ENCODE measurements at places on chromosomes 5 and 9.

GRCh38 chr5:165375201-165375600, 1869.8 kb downstream of the MAT2B start:
- no peaks in the 10 kb centered on the region for H3K27me3 ChIP-seq
- H3K27ac ChIP-seq: no peak overlapping the region
- no peaks in the 10 kb centered on the region for H3K36me3 ChIP-seq
- H3K4me1 ChIP-seq: no peaks in the 10 kb centered on the region

DNA sequence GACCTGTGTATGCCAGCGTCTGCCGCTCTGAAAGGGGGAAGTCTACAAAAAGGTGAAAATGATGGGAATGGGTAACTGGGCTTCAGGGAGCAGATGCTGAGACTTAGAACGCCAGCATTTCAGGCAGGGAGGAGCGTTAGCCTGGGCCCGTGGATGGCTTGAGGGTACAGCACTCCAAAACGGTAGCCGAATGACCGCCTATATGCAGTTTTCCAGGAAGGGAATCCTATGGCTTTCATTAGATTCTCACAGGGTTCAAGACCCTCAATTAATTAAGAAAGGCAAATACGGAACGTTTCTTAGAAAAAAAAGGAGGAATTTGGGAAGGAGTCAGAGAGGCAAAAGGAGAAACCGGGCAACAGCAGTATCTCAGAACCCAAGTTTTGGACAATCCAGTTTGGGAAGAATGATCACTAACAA, 639 bp downstream of the AMACR start:
- H3K27ac ChIP-seq: peak overlapping the region; percentile 84
- H3K4me3 ChIP-seq: peak overlapping the region; percentile 96
- H3K27me3 ChIP-seq: no peaks in the 10 kb centered on the region
- DNase-seq: no peak
- peaks cover 12% of the 10 kb centered on the region for H3K36me3 ChIP-seq

DNA sequence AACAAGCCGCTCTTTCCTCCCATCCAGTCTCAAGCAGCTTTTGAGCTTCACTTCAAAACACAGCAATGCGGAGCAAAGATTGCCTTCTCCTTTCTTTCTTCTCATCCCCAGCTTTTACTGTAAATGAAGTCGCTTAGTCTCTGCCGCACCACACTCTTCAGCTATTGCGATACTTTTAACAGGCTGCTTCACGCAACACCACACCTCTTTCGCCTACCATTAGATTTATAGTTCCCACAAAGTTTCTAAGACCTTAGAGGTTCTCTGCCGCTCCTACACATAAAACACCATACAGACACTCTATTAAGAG, 711 bp downstream of the PGGT1B start:
- no peak for DNase-seq
- peak overlapping the region; percentile 85 for H3K27ac ChIP-seq
- H3K4me1 ChIP-seq: peaks cover 33% of the 10 kb centered on the region
- no peaks in the 10 kb centered on the region for H3K27me3 ChIP-seq
- peak overlapping the region; percentile 95 for H3K4me3 ChIP-seq

GRCh38 chr5:139584137-139584536, 23.0 kb downstream of the UBE2D2 start:
- H3K27ac ChIP-seq: no peak overlapping the region
- H3K4me1 ChIP-seq: peaks cover 25% of the 10 kb centered on the region
- peaks cover 9% of the 10 kb centered on the region for H3K36me3 ChIP-seq
- H3K4me3 ChIP-seq: no peak overlapping the region
- DNase-seq: no peak

DNA sequence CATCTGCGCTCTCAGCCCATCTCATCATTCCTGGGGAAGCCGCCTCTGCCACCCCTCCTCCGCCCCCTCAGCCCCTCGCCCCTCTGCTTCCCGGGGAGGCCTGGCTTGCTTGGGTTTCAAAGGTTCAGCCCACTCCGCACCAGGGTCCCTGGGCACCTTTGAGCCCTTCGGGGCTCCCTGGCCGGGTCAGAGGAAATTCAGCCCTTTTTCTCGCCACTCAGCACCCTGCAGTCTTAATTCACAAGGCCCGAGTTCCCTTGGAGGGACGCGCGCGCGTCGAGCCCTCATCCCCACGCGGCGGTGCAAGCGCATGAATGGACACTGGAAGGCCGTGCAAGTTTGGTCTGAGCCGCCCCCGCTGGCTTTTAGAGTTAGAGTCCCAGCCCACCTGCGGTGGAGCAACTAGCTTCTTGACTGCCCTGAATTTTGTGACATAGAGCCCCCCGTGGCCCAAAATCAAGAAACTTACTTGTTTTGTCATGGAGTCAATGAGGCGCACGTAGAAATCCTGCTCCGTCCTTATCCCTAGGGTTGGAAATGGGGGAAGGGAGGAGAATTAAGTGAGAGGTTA, 4.5 kb downstream of the EBF1 start:
- no peaks in the 10 kb centered on the region for H3K27me3 ChIP-seq
- DNase-seq: no peak
- peaks cover 43% of the 10 kb centered on the region for H3K4me1 ChIP-seq
- peak overlapping the region; percentile 83 for H3K27ac ChIP-seq
- peak overlapping the region; percentile 95 for H3K4me3 ChIP-seq

- H3K4me1 ChIP-seq: no peaks in the 10 kb centered on the region
- H3K27ac ChIP-seq: no peak overlapping the region
- H3K4me3 ChIP-seq: no peak overlapping the region
- no peak for DNase-seq
Observed at GRCh38 chr5:72063219-72063819, 44.0 kb upstream of the MAP1B start.

DNA sequence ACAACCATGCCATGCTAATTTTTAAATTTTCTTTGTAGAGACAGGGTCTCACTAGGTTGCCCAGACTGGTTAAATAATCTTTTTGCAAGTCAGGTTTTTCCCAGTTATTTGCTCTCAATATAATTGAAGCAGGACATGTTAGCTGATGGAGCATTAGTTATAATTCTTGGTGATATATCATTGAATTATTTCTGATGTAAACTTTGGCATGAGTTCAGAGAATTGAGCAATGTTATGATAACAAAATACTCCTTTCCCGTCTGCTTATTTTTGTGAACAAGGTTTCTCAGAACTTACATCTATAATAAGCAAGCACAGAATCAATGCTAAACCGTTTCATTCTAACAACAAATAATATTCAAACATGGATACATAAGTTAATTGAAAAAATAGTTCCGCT, 37.8 kb downstream of the BHMT start:
- no peak overlapping the region for H3K4me3 ChIP-seq
- no peaks in the 10 kb centered on the region for H3K36me3 ChIP-seq
- H3K27ac ChIP-seq: no peak overlapping the region
- DNase-seq: no peak

DNA sequence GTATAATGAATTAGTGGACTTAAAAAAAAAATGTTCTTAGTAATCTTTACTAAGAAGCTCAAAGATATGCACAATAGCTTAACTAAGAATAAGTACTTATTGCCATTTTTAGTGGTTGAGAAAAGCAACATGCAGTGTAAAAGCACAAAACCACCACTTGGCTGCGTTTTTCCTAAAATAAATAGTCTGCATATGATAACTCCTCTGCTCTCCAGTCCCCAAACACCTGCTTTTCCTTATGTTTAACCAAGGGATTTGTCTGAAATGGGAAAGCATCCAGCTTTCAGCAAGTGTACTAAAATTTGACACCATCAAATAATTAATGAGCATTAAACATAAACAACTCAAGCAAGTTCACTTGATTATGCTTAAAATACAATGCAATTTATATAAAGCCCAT, 41.4 kb downstream of the PSIP1 start:
- peaks cover 29% of the 10 kb centered on the region for H3K36me3 ChIP-seq
- H3K4me1 ChIP-seq: peaks cover 2% of the 10 kb centered on the region
- DNase-seq: no peak
- no peaks in the 10 kb centered on the region for H3K27me3 ChIP-seq

DNA sequence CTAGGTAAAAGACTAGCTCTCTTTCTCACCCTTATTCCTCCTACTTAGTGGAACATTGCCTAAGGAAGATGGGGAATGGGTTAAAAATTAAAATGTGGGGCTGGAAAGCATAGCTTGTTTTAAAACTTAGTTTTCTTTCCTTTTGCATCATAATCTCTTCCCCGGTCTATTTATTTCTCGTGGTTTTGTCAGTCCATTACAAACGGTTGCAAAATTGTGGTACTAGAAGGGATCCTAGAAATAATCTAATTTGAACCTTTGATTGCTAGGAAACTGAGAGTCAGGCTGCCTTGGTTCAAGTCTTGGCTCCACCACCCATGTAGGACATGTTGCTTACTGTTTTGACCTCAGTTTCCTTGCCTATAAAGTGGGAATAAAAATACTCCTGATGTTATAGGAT, 1.3 kb downstream of the IL31RA start:
- no peak overlapping the region for H3K27ac ChIP-seq
- no peaks in the 10 kb centered on the region for H3K4me1 ChIP-seq
- no peaks in the 10 kb centered on the region for H3K36me3 ChIP-seq
- H3K27me3 ChIP-seq: peaks cover 17% of the 10 kb centered on the region

DNA sequence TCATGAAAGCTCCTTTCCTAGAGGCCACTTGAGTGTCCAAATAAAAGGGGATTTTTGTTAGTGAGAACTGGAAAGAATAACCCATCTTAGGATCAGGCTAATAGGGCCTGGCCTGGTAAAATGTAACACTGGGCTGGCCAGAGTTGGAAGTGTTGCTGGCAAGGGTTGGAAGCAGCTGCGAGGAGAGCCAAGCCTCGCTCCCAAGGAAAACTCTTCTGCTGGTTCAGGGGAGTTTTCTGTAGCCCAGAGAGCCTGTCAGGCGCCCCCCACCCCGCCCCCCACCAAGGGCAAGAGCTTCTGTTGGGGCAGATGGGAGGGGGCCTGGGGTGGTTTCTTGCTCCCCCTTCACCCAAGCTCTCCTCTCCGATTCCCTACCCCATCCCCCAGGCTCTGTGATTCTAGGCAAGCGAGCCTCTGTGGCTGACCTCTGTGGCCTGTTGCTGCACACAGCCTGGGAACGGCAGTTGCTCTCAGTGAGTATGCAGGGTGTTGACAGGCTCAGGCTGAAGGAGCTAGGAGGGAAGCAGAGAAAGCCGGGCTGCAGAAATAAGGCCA, 547.8 kb downstream of the CCDC171 start:
- no peak for DNase-seq
- no peaks in the 10 kb centered on the region for H3K36me3 ChIP-seq
- no peaks in the 10 kb centered on the region for H3K4me1 ChIP-seq
- no peak overlapping the region for H3K4me3 ChIP-seq
- H3K27me3 ChIP-seq: no peaks in the 10 kb centered on the region

- no peaks in the 10 kb centered on the region for H3K27me3 ChIP-seq
- H3K36me3 ChIP-seq: no peaks in the 10 kb centered on the region
- DNase-seq: no peak
Observed at GRCh38 chr5:143642791-143643190, 169.2 kb upstream of the HMHB1 start.

DNA sequence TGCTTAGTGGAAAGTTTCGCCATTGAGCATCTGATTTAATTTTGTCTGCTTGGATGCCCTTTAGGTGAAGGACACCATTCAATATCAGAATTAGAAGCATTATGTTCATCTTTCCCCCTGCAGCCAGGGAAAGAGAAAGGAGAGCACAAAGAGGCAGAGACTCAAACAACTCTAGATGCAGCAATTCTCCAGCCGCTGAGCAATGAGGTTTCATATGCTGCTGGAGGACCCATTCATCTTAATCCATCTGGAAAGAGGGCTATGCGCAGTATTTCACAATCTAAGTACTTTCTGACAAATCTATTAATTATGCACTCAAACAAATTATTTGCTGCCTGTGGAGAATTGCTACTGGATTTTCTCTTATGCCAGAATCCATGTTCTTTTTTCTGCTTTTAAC, 527.0 kb upstream of the TUSC1 start:
- no peak overlapping the region for H3K27ac ChIP-seq
- no peak for DNase-seq
- H3K27me3 ChIP-seq: no peaks in the 10 kb centered on the region
- H3K4me3 ChIP-seq: no peak overlapping the region

DNA sequence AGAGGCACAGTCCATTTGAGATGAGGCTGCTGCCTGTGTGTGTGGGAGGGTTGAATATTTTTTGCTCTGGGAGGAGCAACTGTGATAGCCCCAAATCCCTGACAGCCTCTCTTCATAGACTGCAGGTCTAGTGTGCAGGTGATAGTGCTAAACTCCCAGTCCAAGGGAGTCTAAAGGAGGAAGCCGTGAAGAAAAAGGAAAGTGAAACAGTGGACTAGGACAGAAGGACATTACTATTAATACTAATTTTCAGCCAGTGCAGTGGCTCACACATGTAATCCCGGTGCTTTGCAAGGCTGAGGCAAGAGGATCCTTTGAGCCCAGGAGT, 295.0 kb downstream of the PDE4D start:
- DNase-seq: no peak
- H3K4me3 ChIP-seq: peak overlapping the region; percentile 56
- H3K27me3 ChIP-seq: no peaks in the 10 kb centered on the region
- H3K4me1 ChIP-seq: peaks cover 22% of the 10 kb centered on the region

DNA sequence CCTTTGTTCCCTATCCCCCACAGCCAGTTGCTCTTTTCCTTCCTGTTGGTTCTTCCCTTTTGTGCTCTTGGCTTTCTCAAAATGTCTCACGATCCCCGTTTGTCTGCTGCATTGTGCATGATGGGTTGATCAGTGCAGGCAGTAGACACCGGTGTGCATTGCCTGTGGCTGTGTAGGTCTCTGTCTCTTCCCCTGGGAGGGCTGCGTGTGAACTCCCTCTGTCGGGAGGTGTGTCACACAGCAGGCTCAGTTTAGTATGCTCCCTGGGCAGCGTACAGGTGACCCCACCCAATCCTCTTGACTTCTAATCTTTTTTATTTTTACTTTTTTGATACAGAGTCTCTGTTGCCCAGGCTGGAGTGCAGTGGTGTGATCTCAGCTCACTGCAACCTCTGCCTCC, 265.3 kb downstream of the FSTL4 start:
- H3K27ac ChIP-seq: no peak overlapping the region
- DNase-seq: no peak
- H3K4me3 ChIP-seq: no peak overlapping the region
- H3K36me3 ChIP-seq: no peaks in the 10 kb centered on the region

- no peaks in the 10 kb centered on the region for H3K27me3 ChIP-seq
- H3K36me3 ChIP-seq: peaks cover 28% of the 10 kb centered on the region
- no peaks in the 10 kb centered on the region for H3K4me1 ChIP-seq
- no peak overlapping the region for H3K27ac ChIP-seq
- H3K4me3 ChIP-seq: no peak overlapping the region
- DNase-seq: no peak
Observed at GRCh38 chr9:132912131-132912530, 32.3 kb downstream of the TSC1 start.

DNA sequence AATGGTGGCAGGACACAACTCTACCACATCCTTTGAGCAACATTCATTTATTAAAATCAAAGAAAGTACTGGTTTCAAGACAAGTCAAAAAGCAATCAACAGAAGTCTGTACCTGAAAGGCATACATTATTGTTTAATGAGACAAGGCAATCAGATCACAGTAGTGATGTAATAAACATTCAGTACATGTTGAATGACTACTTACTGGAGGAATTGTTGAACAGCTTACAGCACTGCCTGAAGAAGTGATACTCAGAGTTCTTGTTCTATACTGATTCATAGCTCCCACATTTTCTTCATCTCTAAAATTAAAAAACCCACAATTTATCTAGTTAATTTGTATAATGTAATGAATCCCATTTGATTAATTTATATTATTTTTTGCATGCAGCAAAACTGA, 18.2 kb downstream of the RIOK2 start:
- H3K27me3 ChIP-seq: no peaks in the 10 kb centered on the region
- no peak overlapping the region for H3K4me3 ChIP-seq
- H3K36me3 ChIP-seq: peaks cover 9% of the 10 kb centered on the region
- H3K27ac ChIP-seq: peak overlapping the region; percentile 25
